Left hindlimb (tissue), 1 donor: ENCODE measurements at places on chromosomes 6 and 20.
A peak's percentile ranks its signal among the peaks of the same experiment; 100 is the strongest.

GRCh38 chr6:70813885-70814284 is 143.0 kb downstream of the B3GAT2 start:
- DNase-seq: no peak

GRCh38 chr6:131682442-131682841 is 18.8 kb downstream of the OR2A4 start:
- DNase-seq: no peak

DNA sequence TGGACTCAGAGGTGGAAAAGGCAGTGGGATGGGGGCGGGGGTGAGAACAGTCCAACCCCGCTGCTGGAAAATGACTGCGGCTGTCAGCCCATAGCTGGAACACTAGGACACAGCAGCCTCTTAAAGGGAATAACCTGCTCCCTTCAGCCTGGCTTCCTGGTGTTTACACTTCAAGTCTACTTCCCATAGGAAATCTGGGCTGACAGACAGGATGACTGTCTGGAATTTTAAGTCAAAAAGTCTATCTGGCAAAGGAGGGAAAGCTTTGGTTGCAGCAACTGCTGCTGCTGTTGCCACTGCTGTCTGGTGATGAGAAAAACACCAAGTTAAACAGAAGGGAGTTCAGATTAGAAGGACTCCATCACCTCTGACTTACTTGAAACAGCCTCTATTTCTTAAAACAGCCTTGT is 44.9 kb downstream of the TNFRSF21 start:
- DNase-seq: peak; percentile 55

GRCh38 chr6:101711518-101711917 is 318.0 kb downstream of the GRIK2 start:
- no peak for DNase-seq

- DNase-seq: no peak
Measured at GRCh38 chr20:3932277-3932676, 43.1 kb downstream of the PANK2 start.
